Amniotic stem cell (primary cell): ENCODE measurements at places on chromosomes 12 and 14.
A peak's percentile ranks its signal among the peaks of the same experiment; 100 is the strongest.

GRCh38 chr12:91098941-91099340 lies 12.4 kb downstream of the LUM start:
- DNase-seq, result peak; percentile 44

DNA sequence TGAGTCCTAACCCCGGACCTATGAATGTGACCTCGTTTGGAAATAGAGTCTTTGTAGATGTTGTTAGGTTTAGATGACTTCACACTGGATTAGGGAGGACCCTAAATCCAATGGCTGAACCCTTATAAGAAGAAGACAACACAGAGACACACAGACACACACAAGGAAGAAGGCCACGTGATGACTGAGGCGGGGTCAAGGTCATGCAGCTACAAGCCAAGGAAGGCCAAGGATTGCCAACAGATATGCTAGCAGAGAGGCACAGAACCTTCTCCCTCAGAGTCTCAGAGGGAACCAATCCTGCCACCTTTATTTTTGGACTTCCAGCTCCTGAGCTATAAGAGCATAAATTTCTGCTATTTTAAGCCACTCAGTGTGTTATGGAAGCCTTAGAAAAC lies 31.8 kb downstream of the LTBP2 start:
- DNase-seq, result no peak

GRCh38 chr12:93214523-93215289 lies 163.0 kb upstream of the NUDT4 start:
- DNase-seq, result no peak

DNA sequence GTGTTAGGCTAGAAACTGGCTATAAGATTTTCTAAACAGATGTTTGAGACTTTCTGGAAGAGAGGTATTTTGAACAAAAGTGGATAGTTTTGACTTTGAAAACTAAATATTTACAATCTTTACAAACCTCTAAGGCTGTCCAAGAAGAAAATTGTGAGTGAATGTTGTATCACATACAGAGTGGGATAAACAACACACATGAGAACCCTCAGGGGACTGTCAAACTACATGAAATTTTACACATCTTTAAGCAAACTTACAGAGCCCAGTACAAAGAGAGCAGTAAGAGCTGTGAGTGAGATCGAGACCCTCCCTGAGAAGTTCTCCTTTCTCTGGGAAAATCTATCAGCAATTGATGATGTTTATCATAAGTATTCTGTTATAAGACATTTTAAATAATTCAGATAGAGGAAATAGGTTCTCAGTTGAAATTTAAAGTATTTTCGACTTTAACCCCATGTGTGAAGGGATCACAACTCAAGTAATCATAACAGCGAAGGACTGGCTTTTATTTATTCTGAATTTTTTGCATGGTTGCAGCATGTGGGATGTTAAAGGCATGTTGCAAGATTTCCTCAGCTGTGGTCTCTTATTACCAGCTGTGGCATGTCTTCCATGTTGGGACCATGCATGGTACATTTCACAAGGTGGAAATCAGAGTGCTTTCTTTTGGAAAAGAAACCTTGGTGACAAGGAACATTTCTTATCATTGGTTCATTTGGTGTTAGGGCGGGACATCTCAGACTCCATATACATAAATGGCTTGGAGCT lies 264.0 kb upstream of the PRICKLE1 start:
- DNase-seq, result no peak

DNA sequence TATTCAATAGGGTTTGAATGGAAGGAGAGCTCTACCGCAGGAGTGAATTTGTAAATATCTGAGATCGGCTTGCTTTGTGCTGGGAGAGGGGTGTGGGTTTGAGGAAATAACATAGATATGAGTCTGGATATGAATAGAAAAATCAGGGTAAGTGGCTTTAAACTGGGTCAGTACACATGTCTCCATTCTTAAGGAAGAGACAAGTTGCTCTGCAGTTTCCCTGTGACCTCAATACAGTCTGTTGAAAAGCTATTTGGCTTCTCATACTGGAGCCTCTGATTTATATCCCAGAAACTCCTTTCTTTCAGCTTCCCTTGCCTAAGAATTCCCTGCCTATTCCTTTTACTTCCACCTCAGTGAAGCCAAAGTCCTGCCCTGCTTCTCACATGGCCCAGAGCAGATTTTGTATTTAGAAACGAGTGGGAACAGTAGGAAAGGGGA lies 153.5 kb upstream of the ATF7IP start:
- DNase-seq, result no peak
